Endodermal cell (in vitro differentiated cells): ENCODE measurements at places on chromosomes 16 and 17. TPM values are rescaled to one million over a fixed set of nuclear protein-coding genes. Genes with fewer than 3 reads are reported as not detected.
A peak's percentile ranks its signal among the peaks of the same experiment; 100 is the strongest.

DNA sequence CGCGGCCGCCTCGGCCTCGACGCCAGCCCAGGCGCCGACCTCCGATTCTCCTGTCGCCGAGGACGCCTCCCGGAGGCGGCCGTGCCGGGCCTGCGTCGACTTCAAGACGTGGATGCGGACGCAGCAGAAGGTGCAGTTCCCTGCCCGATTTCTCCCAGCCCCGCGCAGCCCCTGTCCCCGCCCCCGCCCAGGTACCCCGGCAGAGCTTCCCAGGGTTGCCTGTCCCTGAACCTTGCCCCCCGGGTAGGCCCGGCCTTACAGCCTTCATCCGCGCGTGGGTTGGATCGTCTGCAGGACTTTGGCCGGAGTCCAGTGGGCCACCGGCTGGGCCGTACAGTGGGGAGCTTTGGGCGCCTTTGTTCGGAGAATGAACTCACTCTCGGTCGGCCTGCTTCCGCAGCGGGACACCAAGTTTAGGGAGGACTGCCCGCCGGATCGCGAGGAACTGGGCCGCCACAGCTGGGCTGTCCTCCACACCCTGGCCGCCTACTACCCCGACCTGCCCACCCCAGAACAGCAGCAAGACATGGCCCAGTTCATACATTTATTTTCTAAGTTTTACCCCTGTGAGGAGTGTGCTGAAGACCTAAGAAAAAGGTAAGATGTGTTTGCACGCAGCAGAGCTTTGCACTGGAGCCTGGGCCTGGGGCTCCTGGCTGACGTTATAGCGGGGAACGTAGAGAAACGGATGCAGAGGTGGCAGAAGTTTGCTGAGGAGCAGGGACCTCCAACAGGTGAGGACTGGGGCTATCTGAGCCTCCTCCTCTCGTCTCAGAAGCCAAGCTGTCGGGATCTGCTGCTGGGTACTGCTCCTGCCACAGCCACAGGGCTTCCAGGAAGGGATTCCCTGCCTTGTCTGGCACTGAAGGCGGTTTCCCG is 593 bp downstream of the GFER start:
- peaks cover 22% of the 10 kb centered on the region for H3K36me3 ChIP-seq
- H3K27ac ChIP-seq: peak overlapping the region; percentile 67
- no peaks in the 10 kb centered on the region for H3K4me1 ChIP-seq
- DNase-seq: peak; percentile 58

GRCh38 chr16:19851476-19851875 is 33.2 kb downstream of the GPRC5B start:
- no peaks in the 10 kb centered on the region for H3K36me3 ChIP-seq
- no peak for DNase-seq
- peaks cover 4% of the 10 kb centered on the region for H3K4me1 ChIP-seq
- H3K27me3 ChIP-seq: no peaks in the 10 kb centered on the region

- H3K36me3 ChIP-seq: peaks cover 2% of the 10 kb centered on the region
- no peaks in the 10 kb centered on the region for H3K27me3 ChIP-seq
- peaks cover 22% of the 10 kb centered on the region for H3K4me1 ChIP-seq
- no peak overlapping the region for H3K4me3 ChIP-seq
- no peak overlapping the region for H3K27ac ChIP-seq
- no peak for DNase-seq
Measured at GRCh38 chr16:89324056-89325010, 106.8 kb downstream of the ZNF778 start.

DNA sequence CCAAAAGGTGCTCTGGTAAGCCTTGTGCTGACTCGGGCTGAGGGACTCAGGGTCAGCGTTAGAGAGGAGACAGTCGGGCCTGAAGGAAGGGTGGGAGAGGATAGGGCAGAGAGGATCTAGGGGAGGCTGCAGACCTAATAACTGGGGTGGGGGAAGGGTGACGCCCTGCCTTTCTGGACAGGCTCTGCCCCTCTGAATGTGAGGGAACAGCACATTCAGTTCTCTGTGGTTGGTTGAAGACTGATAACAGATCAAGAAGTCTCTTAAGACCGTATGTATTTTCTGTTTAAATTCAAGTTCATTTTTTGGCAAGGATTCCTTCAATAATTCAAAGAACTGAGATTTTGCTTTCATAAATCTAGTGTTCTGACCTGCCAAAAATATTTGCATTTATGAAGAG is 56.2 kb upstream of the TEKT3 start:
- no peak overlapping the region for H3K4me3 ChIP-seq
- H3K27ac ChIP-seq: no peak overlapping the region
- no peaks in the 10 kb centered on the region for H3K27me3 ChIP-seq
- H3K4me1 ChIP-seq: no peaks in the 10 kb centered on the region

GRCh38 chr16:67942200-67942509 is 1.8 kb downstream of the LCAT start:
- peak; percentile 90 for DNase-seq
- H3K27me3 ChIP-seq: no peaks in the 10 kb centered on the region
- peaks cover 10% of the 10 kb centered on the region for H3K4me1 ChIP-seq
- no peak overlapping the region for H3K4me3 ChIP-seq
- no peak overlapping the region for H3K27ac ChIP-seq
- H3K36me3 ChIP-seq: peaks cover 30% of the 10 kb centered on the region

GRCh38 chr17:16211590-16211989 is 3.7 kb downstream of the NCOR1 start:
- H3K4me3 ChIP-seq: no peak overlapping the region
- H3K27me3 ChIP-seq: no peaks in the 10 kb centered on the region
- H3K36me3 ChIP-seq: no peaks in the 10 kb centered on the region
- H3K4me1 ChIP-seq: no peaks in the 10 kb centered on the region
- no peak for DNase-seq
- H3K27ac ChIP-seq: no peak overlapping the region

Gene RRAD
- 0.55 TPM in 1 of 3 replicates, not detected in the others for total RNA-seq

Gene TBX2
- not detected in 3 replicates for total RNA-seq

Gene KCNG4
- total RNA-seq: not detected in 3 replicates
